Fibroblast of lung (primary cell): ENCODE measurements at places on chromosomes 7 and 10.

- DNase-seq: no peak
Measured at GRCh38 chr10:61316676-61317265, 136.4 kb downstream of the TMEM26 start.

DNA sequence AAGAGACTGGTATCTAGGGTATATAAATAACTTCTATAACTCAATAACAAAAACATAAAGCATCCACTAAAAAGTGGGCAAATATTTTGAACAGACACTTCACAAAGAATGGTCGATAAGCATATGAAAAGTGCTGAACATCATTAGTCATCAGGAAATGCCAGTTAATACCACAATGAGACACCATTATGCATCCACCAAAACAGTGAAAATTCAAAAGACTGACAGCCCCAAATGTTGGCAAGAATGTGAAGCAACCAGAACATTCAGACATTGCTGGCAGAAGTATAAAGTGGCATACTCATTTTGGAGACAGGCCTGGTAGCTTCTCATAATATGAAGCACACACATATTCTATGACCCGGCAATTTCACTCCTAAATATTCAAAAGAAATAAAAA, 26.5 kb upstream of the GSAP start:
- peak; percentile 61 for DNase-seq

- no peak for DNase-seq
Measured at GRCh38 chr7:105296491-105296890, 92.2 kb downstream of the SRPK2 start.

DNA sequence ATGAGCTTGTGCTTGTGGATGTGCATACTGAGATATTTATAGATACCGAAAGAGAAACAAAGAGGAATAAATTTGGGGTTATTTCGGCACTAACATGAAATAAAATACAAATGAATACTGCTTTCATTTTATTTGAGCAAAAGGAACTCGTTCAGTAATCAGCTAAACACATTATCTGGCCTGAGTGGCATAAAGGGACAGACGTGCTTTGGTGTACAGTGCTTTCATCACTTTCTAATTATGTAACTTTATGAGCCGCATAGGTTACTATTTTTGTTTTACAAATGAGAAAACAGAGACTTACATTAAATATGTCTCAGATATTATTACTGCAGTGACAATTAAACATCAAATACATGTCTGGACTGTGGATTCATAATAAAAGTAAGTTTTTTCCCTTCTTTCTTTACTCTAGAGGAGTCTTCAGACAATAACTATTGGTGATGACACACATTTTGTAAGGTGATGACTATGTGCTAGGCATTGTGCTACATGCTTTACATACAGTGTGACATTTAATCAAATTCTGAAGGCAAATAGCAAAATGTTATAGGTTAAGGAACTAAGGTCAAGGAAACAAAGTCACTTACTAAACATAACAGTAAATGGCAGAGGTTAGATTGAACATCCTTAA, 503.3 kb downstream of the SORCS1 start:
- no peak for DNase-seq

DNA sequence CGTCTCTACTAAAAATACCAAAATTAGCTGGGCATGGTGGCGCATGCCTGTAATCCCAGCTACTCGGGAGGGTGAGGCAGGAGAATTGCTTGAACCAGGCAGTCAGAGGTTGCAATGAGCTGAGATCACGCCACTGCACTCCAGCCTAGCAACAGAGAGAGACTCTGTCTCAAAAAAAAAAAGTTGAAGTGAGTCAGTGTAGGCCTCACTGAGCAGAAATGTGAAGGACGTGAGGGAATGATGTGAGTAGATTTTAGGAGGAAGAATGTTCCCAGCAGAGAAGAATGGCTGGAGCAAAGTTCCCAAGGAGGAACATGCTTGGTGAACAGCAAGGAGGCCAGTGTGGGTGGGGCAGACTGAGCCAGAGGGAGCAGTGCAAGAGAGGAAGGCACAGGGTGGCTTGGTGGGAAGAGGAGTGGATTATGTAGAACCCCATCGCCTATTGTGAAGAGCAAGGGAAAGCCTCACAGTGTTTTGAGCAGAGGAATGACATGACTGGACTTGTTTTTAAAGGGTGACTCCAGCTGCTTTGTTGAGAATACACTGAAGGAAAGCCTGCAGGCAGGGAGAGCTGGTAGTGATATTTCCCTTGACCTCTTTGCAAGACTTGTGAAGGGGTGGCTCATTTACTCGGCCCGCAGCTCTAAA, 708.7 kb downstream of the SUGCT start:
- no peak for DNase-seq

DNA sequence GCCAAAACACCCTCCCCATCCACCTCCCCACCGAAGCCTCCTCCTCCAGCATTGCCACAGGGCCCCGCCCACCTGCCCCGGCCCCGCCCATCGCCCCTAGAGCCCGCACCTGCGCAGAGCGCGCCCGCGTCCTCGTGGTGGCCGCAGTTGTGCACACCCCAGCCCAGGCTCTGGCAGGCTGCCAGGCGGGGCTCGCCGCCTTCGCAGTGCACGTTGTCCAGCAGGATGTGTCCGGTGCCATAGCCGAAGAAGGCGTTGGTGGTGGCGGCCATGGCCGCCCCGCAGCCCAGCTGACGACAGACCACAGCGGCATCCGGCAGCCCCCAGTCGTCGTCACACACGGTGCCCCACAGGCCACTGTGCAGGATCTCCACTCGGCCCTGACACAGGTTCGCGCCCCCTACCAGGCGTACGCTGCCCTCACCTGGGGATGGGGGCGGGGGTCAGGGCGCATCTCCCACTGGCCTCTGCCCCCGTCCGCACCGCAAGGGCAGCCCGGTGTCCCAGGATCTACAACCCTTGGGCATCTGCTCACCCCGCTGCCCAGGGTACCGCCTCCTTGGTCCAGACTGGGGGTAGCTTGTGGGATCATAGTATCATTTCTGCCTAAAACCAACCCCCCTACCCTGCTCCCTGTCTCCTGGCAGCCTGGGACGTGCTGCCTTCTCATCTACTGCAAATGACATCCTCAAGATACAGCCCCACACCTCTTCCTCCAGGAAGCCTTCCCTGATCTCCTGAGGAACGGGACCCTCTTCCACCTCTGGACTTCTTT, 11.9 kb downstream of the SSC4D start:
- peak; percentile 57 for DNase-seq

DNA sequence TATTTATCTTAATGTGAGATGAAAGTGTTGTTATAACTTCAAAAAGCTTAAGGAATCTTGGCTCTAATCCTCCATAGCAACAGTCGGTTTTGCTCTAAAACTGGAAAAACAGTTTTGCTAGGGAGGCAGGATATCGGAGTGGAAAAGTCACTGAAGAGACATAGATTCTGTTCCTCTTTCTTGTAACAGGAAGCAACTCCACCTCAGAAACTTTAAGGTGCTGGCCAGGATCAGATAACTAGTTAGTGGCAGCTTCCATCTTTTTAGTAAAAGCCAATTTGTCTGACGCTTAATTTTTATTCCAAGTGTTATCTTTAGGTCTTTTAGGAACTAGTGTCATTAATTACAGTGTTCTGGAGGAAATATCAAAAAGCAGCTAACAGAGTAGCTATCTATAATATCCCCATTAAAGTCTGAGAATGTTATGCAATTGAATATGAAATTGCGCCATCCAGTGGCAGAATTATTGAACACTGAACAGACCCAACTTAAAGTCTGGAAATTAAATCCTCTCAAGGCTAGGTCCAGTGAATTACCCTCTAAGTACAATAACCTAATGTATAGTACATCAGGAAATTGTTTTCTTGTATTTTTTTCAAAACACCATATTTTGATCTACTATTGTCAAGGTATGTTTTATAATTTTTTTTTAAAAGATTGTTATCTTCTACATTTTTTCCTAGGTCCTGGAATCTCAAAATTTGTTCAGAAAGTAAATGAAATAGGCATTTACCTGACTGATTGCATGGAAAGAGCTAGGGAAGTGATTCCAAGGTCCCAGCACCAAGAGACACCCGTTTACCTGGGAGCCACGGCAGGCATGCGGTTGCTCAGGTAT, 65.9 kb upstream of the CC2D2B start:
- peak; percentile 39 for DNase-seq

DNA sequence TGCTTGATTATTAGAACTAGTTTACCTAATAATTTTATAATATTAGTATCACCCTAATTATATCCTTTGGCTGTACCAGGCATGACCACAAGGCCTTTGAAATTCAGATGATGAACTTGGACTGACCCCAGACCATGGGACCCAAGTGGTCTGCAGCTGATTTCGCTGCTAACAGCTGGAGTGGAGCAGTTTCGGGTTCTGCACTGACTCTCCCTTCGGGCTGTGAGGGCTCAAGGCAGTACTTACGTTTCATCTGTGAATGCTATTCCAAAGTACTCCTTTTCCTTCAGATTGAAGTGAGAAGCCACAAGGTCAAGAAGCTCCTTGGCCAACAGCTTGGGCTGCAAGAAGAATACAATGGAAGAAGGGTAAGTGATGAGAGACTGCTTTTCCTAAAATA, 223.8 kb downstream of the PRPF18 start:
- no peak for DNase-seq

DNA sequence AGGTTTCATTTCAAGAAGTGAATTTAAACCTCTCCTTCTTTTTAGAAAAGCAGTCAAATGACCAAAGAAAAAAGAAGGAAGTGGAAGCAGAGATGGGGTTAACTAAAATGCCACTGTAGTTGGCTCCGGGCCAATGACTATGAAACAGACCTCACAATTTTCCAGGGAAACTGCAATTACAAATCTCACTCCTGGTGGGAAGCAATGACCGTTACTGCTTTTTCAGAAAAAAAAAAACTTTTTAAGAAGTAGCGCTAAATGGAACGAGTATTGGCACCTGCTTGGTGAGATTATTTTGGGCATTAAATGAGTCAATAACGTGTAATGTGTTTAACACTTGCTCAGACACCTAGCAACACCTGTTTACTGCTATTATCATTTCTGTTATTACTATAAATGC, 1.2 kb downstream of the SFRP4 start:
- no peak for DNase-seq

DNA sequence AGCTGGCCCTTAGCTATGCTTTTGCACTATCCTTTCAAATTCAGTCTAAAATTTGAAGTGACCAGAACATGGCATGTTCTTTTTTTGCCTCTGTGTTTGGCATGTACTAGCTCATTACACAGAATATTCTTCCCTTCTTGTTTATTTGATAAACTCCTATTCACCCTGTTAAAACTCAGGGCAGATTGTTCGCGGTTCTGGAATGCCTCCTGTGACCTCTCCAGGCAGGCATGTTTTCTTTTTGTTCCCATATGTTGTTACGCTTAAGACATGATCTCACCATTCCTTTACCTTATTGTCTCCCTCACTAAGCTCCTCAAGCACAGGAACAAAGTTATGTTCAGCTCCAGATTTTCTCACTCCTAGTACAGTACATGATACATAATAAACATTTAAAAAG, 181.7 kb downstream of the CCSER2 start:
- DNase-seq: peak; percentile 20

DNA sequence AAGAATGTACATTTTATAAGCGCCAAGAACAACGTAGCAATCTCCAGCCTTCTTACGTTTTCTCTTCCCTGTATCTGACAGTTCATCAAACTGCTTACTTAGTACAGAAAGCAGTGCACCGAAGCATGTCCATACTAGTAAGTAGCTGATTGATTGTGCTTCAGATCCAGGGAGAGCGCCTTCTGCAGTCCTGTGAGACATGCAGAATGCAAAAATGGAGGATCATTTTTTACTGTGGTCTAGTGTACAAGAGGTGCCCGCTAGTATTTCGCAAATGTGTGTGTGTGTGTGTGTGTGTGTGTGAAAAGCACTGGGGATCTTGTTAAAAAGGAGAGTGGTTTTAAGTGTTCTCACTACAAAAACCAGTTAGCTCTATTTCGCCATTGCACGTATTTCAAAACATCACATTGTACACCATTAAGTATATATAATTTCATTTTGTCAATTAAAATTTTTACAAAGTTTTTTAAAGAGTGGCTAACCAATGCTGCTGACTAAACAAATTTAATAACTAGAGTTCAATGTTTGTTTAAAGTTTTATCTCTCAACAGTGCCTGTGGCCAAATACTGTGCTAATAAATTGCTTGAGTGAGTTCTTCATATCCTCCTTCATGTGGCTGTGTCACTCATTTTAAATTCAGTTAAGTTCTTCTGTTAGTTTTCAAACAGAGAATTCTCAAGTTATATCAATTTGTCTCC, 99.6 kb downstream of the ZMYND11 start:
- peak; percentile 9 for DNase-seq

DNA sequence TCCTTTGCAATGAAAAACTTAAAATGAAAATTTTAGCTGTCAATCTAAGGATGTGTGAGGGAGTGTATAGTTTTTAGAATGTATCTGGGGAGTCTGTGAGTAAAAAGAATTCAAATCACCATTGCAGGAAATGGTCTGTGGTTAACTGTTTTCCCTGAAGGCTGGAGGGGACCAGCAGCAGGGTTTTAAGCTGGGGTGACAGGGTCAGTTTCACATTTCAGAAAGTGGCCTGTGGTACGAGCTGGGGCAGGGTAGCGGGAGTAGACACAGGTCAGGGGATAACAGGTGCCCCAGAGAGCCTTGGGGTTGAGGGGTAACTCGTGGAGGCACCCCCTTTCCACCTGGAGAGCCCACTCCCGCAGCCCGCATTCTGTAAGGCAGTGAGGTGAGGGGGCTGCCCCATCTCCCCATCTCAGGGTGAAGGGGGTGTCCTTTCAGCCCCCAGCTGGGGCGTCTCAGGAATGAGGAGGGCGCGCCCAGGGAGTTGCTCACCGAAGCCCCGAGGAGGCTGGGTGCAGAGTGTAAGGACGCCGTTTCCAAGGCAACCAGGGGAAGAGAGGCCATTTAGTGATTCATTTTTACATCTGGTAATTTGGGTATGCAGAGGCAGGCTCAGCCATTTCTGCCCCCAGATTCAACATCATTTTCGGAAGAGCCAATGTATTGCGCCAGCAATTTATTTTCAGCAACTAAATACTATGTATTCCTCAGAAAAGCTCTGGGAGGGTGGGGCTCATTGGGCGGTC, 168.9 kb downstream of the SLIT1 start:
- peak; percentile 27 for DNase-seq

DNA sequence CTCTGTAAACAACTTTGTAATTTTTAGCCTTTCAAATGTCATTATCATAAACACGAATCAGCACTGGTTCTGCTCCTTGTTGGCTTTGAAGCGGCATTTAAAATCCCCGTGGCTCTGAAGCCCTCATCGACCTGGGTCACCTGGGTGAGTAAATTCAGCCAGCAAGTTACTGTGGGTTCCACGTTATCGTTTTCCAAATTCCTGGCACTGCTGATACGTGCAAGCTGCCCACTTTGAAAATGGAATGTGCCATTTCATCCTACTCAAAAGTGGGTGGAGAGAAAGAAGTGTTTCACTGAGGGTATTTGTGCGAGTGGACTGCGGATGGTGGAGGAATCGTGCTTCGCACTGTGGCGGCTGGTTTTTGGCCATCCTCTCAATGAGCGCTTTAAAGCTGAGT, 281.7 kb downstream of the KLF6 start:
- no peak for DNase-seq

- DNase-seq: peak; percentile 85
Measured at GRCh38 chr7:36746347-36746746, 22.1 kb upstream of the AOAH start.

GRCh38 chr7:158702196-158702595, 2.4 kb downstream of the NCAPG2 start:
- DNase-seq: no peak
